ENCODE measurements at places on chromosomes 6 and 20.
A peak's percentile ranks its signal among the peaks of the same experiment; 100 is the strongest.

DNA sequence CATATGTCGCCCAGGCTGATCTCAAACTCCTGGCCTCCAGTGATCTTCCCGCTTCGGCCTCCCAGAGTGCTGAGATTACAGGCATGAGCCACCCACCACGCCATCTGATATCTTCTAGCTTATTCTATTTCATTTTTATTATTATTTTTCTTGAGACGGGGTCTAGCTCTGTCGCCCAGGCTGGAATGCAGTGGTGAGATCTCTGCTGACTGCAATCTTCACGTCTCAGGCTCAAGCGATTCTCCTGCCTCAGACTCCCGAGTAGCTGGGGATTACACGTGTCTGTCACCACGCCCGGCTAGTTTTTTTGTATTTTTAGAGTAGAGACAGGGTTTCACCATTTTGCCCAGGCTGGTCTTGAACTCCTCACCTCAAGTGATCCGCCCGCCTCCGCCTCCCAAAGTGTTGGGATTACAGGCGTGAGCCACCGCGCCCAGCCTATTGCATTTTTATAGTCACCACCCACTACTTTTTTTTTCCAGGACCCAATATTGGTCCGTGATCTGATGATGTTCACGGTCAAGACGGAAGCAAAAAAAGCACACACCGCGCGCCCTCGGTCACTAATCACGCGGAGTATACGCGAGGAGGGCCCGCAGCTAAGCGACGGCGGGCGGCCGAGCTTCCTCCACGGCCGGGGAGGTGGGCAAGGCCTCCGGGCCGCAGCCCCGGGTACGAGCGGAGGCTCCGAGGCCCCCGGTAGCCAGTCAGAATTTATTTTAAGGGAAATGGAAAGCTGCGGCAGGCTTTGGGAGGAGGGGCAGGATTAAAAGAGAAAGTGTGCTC lies 1.1 kb upstream of the LSM14B start:
- peak; percentile 78 for DNase-seq

GRCh38 chr20:33061658-33062028 lies 7.9 kb downstream of the BPIFB3 start:
- no peak for DNase-seq

DNA sequence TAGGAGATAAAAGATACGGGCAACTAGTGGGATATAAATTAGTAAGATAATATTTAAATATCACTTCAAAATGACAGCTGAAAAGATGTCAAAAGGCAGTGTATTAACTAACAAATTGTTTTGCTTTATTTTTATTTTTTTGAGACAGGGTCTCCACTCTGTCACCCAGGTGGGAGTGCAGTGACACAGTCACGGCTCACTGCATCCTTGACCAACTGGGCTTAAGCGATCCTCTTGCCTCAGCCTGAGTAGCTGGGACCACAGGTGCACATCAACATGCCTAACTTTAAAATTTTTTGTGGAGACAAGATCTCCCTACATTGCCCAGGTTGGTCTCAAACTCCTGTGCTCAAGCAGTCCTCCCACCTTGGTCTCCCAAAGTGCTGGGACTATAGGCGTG lies 5.9 kb downstream of the ZNF292 start:
- no peak for DNase-seq

- no peak for DNase-seq
Measured at GRCh38 chr6:62393608-62394007, 107.6 kb upstream of the KHDRBS2 start.

GRCh38 chr6:63904650-63905248 lies 269.1 kb downstream of the PHF3 start:
- DNase-seq, result peak; percentile 67

DNA sequence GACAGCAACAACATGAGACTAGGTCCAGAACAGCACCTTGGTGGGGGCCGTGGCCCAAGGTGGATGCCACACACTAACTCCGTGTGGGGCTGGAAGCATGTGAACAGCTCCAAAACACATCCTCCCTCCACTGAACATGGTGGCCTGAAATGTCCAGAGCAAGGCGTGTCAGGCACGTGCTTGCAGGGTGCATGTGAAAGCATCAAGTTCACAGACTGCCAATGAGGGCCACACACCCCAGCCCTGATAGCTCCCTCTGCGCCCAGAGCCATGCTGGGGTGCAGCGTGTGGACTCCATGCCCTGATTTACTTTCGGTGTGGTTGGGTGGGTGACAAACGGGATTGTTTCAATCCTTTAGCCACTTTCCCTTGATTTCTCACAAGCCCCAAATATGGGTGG lies 20.1 kb upstream of the RPP40 start:
- no peak for DNase-seq

DNA sequence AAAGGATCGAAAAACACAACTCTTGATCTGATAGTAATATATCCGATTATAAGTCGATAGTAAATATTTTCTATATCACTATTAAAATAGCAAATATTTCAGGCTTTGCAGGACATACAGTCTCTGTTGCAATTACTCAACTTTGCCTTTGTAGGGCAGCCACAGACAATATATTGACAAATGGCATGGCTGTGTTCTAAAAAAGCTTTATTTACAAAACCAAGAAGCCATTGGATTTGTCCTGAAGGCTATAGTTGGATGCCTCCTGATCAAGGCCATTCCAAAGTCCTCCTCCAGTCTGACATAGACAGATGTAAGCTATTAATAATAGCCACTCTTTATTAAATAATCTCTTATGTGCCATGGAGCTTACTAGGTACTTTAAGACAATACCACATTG lies 5.9 kb downstream of the OCSTAMP start:
- DNase-seq, result no peak

GRCh38 chr20:1786486-1786885 lies 108.7 kb upstream of the SIRPA start:
- DNase-seq, result no peak

DNA sequence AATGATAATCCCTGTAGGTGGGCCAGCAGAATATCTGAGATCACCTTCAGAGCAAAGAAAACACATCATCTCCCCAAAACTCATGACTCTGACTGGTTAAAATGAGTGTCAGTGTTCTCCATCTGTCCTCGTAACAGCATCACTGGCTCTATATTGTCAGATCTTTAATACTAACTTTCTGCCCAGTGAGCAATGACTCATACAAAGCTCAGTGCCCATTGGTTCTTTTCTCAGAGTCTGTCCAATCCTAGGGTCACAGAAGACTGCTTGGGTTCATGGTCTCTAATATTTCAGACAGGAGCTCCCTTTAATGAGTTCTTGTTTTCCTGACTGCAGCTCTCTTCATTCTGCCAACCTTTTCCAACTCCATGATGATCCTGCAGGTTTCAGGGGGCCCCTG lies 36.4 kb downstream of the HLA-DPB1 start:
- peak; percentile 40 for DNase-seq

DNA sequence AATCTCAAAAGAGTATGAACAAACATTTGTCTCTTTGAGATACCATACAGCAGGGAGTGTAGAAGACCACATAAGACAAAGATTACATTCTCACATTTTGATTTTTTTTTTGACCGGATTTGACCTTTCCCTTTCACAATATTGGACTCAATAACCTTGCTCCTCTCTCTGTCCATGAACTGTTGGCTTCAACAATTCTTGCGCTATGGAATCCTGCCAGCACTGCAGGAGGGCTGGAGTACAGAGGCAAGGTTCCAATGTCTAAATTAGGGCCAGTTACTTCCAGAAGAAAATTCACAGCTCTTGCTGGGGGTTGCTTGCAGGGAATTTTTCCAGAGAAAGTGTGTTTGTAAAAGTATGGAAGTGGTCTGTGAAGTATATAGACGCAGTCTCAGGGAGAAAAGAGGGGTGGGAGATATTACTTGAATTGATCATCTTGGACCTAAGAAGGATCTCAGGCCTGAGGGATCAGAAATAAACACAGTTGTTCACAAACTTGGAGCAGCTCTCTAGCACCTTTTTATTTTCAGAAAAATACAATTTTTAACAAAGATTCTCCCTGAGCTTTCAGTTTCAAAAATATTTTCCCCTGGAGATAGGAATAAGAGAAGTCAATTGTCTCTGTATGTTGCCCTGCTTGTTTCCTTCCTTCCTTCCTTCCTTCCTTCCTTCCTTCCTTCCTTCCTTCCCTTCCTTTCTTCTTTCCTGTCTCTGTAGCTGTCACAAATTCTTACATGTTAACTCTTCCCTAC lies 765.9 kb downstream of the BCKDHB start:
- no peak for DNase-seq

- DNase-seq, result no peak
Measured at GRCh38 chr6:53045891-53046673, 19.1 kb upstream of the FBXO9 start.

DNA sequence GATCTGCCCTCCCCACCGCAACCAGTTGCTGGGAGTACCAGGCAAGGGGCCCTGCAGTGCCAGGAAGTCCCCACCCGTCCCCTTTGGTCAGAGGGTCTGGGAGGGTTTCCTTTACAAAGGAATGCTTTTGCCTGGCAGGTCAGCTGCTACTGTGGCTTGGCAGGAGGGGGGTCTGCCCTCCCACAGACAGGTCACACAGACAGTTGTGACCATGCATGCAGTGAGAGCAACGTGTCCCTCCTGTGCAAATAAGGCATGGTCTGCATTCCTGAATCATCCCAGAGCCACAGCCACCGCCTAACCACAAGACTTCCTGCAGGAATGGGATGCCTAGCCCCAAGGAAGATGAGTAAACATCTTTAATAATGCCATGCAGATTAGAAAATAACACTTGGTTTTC lies 439 bp upstream of the F13A1 start:
- no peak for DNase-seq

DNA sequence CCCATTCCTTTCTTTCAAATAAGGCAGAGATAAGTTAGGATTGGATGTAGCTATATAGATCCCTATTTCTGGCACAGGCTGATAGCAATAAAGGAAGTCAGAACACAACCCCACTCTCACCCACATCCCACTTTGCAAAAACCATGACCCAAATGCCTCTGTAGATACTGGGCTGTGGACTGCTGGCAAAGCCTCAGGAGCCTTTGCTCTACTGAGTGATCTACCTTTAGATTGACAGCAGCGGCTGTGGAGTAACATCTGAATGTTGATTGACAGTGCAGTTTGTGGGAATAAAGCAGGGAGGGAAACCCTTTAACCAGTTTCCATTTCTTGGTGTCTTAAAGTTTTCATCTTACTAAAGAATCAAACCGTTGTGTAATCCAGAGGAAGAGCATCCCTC lies 6.7 kb upstream of the TMEM30A start:
- no peak for DNase-seq

DNA sequence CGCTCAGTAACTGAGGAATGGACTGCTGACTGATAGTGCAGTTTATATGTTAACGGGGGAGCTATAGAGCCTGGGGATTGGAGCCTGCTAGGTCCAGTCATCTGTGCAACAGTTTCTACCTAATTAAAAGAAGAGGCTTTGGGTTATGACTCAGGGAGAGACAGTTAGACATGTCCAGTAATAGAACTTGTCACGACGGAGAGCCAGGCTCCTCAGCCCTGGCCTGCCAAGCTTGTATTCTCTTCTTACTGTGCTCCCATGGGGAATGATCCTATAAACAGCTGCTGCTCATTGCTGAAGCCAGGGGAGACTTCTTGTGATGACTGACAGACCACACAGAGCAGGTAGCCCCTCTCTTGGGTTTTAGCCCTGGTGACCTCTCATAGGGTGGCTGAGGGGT lies 69.3 kb downstream of the SYNJ2 start:
- DNase-seq, result no peak

DNA sequence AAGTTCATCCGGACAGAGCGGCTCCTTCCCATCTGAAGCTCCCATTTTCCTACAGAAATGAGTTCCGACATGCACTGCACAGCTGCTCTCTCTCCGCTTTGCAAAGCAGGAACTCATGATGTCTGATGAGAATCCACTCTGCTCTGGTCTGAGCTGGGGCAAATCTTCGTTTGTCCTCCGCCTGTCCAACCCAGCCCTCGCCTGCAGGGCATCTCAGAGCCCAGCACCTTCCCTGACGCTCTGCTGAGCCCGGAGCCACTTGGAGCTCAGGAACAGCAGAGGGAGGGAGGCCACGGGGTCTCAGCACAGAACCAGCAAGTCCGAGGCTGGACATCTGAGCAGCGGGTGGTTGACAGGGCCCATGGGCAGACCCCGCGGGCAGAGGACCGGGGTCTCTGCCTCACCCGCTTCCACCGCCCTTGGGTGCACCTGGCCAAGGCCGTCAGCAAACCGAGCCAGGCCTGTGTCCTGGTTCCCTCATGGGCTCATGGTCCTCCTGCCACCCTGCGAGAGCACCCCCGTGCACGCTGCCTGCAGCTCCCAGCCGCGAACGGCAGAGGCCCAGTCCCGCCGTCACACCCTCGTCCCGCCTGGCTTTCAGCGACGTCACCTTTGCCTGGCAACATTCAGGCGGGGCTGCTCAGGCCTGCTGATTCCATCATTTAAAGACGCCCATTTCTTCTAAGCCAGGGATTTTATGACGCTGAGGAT lies 78.5 kb upstream of the BHLHE23 start:
- DNase-seq, result no peak

DNA sequence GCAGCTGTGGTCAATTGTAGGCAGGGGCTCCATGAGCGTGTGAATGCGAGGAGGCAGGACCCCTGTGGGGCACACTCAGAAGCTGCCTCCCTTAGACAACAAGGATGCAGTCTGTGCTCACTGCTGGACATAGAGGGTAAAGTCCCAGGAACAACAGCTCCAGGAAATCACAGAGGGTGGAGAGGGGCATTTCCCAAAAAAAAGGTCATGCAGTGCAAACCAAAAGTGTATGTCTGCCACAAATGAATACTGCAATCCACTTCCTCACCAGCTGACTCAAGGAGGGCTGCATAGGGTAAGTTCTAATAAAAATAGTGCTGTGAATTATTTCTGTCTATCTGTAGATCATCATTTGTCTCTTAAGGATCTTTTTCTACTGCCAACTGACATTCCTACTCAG lies 95.8 kb downstream of the RNF182 start:
- DNase-seq, result no peak

DNA sequence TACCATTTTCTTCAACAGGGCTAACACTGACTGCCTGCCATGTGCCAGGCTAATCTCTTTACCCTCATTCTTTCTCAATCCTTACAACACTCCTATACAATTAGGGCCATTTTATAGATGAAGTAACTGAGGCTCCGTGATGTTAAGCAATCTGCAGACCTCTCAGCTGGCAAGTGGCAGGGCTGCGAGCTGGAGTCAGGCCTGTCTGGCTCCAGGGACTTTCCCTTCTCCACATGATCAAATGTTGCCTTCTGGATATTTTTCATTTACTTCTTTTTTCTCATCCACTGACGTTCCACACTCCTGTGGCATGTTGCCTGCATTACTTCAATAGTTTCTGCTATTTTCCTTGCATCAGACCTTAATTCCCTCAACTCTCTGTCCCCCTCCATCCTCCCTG lies 55.2 kb upstream of the TAGAP start:
- DNase-seq, result no peak

DNA sequence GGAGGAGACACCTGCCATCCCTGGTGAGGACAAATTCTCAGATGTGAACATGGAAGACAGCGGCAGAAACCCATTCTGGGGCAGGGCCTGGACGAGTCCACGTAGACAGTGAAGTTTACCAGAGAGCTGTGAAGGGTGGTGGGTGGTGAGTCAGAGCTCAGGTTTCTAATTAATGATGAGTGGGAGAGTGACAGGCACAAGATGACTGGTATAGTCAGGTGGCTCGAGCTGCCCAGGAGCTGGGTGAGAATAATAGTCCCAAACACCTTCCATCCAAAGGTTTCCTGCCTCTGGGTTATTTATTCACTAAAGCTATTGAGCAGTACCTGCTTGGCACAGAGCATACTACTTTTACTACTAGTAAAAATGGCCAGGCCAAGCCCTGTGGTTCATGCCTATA lies 6.0 kb downstream of the TLDC2 start:
- DNase-seq, result peak; percentile 67

GRCh38 chr6:42532038-42532669 lies 31.7 kb upstream of the UBR2 start:
- peak; percentile 52 for DNase-seq

GRCh38 chr20:61886721-61887595 lies 178.7 kb downstream of the TAF4 start:
- peak; percentile 40 for DNase-seq

Measured in small intestine (tissue), 16 donors.